Activated naive CD4-positive, alpha-beta T cell treated with anti-CD3 and anti-CD28 coated beads for 36 hours (primary cell): ENCODE measurements at places on chromosomes 6 and 20. TPM values are rescaled to one million over a fixed set of nuclear protein-coding genes. Genes with fewer than 3 reads are reported as not detected.

DNA sequence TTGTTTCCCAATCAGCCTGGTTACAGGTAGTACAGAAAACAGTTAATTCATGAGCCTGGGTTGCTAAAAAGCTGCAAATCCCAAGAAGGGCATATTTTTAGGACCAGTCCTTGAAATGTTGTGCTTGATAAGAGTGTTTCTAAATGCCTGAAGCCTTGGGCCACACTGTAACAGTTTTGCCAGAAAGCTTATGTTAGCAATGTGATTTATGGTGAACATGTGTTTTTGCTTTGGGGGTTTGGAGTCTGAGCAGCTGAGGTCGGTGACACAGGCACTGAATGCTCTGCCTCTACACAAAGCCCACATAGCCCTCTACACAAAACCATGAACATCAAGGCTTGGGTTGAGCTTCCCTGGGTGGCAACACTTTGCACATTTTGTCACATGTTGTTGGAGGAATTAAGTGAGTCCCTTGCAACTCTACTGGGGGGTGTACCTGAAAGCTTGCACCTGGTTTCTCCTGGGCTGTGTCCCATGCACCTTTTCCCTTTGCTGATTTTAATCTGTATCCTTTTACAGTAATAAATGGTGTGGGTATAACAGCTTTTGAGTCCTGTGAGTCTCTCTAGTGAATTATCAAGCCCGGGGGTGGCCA lies 22.2 kb downstream of the AHI1 start:
- no peak for DNase-seq

Gene KHDC3L
- total RNA-seq = not detected

DNA sequence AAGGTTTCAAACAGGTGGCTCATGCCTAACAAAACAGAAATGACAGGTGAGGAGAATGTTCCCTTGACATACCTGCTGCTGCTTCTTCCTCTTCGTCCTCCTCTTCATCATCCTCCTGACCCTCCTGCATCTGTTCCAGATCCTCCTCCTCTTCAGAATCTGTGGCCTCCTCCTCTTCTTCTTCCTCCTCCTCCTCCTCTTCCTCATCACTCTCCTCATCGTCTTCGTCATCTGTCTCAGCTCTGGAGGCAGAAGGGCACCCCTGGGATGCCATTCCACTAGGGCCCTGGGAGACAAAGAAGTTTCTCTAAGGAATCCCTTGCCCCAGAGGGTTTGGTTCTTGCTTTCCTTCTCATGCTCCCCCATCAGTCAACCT lies 2.4 kb upstream of the ZBTB22 start:
- DNase-seq = no peak

Gene RAET1G
- total RNA-seq = not detected

- no peak for DNase-seq
Measured at GRCh38 chr6:129309154-129309553, 400.8 kb downstream of the ARHGAP18 start.

- DNase-seq = peak; percentile 45
Measured at GRCh38 chr6:125904871-125905270, 51.7 kb upstream of the HINT3 start.

DNA sequence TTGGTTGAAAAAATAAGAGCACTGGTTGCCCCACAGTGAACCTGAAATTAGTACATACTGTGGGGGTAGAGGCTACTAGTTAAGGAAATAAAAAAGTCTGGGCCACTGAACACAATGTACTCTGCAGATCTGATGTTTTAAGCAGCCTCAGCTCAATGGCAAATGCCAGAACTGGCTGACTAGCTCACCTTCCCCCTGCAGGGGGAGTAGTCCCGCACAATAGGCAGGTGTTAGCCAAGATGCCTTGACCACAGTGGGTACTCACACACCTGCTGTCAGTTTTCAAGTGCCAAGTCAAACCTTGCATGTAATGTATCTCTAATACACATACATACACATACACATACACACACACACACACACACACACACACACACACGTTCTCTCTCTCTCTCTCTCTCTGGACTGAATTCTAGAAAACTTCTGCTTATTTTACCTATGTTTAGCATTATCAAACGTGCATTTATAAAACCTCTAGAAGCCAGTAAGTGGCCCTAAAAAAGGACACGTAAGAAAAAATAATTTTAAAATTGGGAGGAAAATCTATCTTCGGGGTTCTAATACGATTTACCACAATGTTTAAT lies 36.1 kb downstream of the GMDS start:
- DNase-seq = peak; percentile 57

DNA sequence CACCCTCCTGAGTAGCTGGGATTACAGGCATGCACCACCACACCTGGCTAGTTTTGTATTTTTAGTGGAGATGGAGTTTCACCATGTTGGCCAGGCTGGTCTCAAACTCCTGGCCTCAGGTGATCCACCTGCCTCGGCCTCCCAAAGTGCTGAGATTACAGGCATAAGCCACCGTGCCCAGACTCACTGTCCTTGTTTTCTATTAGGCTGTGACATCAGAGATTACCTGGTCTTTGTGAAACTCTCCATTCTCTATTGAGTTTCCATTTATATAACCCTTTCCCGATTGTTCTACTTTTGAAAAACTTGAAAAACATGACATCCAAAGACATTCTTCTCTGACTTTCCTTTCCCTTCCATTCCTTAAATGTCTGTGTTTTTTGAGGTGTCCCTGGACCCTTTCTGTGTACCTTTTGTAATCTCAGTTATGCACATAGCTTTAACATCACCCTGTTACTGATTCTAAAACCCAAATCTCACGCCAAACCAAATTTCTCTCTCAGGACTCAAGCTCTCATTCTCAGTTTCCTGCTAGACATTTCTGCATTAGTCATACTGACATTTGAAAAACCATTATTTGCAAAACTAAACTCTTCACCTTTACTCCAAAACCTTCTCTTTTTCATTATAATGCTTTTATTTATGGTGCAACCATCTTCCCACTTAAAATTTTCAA lies 137.0 kb downstream of the KHDC1L start:
- no peak for DNase-seq

Gene ADA
- 54.6 TPM for total RNA-seq

GRCh38 chr6:169709293-169709692 lies 7.4 kb downstream of the C6orf120 start:
- no peak for DNase-seq

DNA sequence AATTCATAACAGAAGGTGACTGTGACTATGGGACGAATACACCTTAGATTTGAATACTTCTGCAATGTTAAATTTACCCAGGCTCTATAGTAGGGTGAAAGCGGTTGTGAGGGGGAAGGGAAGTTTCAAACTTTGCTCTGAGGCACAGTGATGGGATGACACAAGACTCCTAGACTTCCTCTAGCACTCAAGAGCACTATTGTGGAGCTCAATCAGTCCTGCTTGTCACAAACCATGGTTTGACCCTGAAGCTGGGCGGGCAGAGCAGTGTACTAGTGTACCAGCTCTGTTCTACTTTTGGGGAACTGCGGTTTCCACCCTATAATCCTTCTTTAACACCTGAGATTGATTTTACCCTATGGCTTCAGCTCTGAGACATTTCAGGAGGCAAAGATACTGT lies 17.1 kb downstream of the TRIM27 start:
- DNase-seq = no peak

- no peak for DNase-seq
Measured at GRCh38 chr6:9140172-9140571, 704.8 kb upstream of the SLC35B3 start.

Gene MAPK13
- 51.4 TPM for total RNA-seq

- no peak for DNase-seq
Measured at GRCh38 chr20:45963059-45964005, 8.7 kb downstream of the ZNF335 start.

Gene TPD52L2
- total RNA-seq = 38.2 TPM

Gene PAX1
- total RNA-seq = not detected

DNA sequence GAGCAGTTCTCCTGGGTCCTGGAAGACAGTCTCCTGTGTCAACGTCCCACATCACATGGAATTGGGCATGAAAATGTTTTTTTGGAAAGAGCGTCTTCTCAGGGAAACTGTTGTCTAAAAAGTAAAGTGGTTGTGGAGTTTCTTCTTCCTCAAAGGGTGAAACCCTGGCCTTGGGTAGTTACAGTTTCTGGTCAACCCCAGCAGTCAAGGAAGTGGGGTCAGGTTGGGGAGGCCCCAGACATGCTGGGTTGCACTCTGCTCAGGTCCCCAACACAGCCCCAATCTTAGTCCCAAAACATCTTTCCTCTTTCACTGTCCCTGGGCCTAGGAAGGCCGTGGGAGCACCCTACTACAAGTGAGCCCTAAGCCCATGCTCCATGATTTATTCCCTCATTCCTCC lies 996 bp upstream of the NFKBIE start:
- peak; percentile 39 for DNase-seq

GRCh38 chr6:108359901-108360882 lies 65.3 kb downstream of the AFG1L start:
- no peak for DNase-seq

DNA sequence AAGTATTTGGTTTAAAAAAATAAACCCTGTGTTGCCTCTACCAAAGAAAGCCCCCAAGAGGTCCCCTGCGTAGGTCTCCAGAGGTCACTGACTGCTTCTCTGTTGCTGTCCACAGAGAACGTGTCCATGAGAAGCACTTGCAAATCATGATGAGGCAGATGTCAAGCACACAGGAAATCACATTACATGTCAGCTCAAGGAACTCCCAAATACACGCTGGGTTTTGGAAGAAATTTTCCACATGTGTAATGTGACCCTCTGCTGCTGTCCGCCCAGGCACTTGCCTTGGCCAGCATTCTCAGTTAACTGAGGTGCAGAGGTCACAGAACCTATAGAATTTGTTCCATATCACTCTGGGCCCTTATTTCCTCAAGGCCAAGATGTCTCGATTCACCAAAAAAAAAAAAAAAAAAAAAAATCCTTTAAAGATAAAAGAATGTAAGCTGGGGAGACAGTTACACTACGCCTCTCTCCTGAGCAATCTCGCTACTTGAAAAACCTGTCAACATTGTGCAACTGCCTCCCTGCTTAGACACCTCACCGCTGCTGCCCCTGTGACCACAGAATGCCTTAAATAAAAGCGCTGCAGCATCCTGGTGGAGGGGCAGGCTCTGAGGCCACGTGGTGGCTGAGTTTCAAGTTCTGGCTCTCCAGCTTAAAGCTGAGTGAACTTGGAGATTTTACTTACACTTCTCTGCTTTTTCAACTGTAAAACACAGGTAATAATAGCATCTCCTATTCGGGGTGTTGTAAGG lies 42.3 kb downstream of the SLC22A23 start:
- DNase-seq = peak; percentile 73

Gene PRRT1
- total RNA-seq = 1.1 TPM

Gene BMP5
- not detected for total RNA-seq

- DNase-seq = no peak
Measured at GRCh38 chr6:96972689-96973088, 48.2 kb downstream of the KLHL32 start.

Gene SMIM26
- 57.3 TPM for total RNA-seq

DNA sequence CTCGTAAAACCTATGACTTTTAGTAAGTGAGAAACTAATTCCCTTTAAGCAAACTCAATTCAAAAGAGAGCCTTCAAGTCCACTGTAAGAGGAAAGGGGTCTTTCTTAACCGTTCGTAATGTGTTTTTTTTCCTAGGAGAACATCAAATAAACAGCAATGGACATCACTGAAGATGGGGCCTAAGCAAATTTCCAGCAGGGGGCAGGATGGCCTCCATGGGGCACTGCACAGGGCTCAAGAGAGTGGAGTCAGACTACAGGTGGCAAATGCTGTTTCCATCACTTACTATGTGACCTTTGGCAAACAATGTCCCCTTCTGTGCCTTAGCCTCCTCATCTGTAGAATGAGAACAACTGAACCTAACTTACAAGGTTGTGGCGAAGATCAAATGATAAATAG lies 88.7 kb downstream of the ARHGAP18 start:
- peak; percentile 54 for DNase-seq

Gene KIF25
- total RNA-seq = not detected

Gene TRDN
- not detected for total RNA-seq

DNA sequence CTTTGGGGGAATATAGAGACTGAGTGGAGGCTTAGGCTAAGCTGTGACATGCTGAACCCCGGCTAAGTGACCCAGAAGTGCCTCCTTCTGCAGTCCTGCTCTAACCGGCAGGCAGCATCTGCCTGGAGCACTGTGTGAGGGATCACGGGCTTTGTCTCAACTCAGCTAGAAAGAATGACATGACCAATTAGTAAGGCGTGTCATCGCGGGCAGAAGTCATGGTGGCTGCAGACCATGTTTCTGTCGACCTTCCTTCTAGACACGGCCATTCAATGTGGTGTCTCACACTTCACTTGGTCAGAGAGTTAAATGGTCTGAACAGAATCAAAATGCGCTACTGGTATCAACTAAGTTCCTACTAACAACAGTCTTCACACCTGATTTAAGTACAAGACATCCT lies 35.0 kb downstream of the HUS1B start:
- DNase-seq = no peak

DNA sequence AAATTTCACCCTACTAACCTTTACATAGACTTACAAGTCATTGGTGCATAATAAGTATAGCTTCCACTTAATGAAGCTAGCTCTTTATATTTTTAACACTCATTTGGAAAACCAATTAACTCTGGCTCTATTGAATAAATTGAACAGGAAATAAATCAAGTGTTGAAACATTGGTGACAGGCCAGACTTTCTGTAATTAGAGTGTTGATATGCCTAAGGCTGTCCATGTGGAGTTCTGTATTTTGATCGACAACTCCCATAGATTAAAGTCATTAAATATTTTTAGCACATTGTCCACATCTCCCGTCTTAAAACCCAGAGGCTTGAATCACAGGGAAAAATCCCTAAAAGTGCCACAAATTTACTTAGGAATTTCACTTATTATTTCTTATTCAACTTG lies 468.3 kb downstream of the KHDRBS2 start:
- no peak for DNase-seq

Gene IFT52
- 14.2 TPM for total RNA-seq

Gene C6orf136
- 33.6 TPM for total RNA-seq

DNA sequence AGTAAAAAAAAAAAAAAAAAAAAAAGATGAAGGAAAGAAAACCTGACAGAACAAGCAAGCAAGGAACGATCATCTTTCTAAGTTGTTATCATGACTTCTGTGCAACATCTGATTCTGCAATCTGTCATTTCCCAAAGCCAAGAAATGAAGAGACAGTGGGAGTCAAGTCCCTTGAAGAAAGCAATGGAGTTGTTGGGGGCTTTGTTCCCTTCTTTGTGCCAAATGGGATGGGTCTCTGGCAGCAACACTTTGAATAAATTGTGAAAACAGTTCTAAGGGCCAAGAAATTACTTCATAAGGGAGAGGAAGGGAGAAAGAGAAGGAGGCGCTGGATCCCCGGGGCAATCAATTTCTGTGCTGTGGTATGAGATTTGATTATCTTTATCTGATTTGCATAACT lies 33.3 kb upstream of the RSPO3 start:
- DNase-seq = no peak

DNA sequence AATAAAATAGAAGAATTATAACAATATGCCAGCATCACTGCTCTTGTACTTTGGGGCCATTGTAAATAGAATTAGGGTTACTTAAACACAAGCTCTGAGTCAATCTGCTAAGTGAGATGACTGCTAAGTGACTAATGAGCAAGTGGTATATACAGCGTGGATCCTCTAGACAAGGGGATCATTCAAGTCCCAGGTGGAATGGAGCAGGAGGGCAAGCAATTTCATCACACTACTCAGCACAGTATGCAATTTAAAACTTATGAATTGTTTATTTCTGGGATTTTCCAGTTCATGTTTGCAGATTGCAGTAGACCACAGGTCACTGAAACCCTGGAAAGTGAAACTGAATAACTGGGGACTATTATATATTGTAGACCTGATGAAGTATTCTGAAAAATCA lies 235.3 kb downstream of the BTBD3 start:
- DNase-seq = no peak
